ENCODE measurements at places on chromosomes 6 and 20.

DNA sequence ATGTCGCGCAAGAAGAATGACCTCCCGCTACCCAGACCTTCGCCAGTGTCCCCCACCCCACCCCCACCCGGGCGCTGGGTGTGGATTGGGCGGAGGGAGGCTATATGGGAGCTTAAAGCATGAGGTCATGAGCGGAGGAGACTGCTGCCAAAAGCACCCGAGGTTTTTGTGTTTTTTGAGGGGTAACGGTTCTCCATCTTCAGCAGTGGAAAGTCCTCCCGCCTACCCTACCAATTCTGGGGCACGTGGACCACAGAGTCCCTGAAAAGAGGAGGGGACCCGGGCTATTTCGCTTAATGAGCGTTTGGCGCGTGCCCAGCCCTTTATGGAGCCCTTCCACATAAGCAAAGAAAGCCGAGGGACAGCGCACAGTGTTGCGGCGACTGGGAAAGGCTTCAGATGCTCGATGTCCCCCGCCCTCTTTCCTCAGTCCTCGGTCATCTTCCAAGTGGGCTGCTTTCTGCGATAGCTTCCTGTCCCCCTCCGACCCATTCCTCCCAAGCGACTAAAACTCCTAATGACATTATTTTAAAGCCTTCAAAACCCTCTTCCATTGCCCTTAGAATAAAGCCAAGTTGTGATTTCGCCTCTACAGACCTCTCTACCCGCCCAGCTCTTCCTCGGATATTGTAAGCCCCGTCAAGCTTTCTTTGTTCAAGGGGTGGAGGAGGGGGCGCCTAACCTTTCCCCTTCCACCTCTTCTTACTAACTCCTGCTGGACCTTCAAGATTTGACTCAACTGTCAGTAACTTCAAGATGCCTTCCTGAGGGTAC, 2.1 kb upstream of the TRERF1 start:
- DNase-seq: no peak

DNA sequence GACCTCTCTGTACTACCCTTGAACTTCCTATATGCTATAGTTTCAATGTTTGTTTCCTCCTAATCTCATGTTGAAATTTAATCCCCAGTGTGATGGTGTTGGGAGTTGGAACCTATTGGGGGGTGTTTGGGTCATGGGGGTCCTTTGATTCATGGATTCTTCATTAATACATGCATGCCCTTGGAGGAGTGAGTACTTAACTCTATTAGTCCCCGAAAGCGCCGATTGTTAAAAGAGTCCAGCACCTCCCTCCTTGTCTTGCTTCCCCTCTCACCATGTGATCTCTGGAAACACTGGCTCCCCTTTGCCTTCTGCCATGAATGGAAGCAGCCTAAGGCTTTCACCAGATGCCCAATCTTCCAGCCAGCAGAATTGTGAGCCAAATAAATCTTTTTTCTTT, 31.7 kb downstream of the NCR2 start:
- DNase-seq: no peak

- no peak for DNase-seq
Measured at GRCh38 chr6:38514399-38514798, 125.3 kb downstream of the BTBD9 start.

DNA sequence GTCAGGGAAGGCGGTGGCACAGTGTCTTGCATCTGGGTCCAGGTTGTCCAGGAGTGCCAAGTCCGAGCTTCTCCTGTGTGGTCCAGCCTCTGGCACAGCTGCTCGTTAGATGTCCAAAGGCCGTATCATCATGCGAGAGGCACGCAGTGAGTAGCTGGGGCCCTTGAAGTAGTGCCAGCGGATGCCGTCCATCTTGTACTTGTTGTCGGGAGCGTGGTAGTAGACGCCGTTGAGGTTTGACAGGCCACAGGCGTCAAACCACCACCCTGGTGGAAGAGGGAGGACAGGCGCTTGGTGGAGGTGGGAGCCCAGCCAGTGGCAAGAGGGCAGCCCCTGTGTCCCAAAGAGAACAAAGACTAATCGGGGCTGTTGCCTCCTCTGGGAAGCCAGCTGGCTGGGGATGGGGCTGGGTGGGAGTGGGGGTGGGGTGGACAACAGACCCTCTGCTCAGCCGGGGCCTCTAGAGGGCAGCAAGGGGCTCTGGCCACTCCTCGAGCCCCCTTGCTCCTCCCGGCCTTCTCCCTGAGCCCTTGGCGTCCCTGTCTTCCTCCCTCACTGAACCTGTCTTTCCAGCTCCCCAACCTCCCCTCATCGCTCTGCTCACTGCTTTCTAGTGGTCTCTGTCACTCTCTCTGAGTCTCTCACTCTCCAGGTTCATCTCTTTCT, 39.5 kb downstream of the FAM110A start:
- DNase-seq: no peak

DNA sequence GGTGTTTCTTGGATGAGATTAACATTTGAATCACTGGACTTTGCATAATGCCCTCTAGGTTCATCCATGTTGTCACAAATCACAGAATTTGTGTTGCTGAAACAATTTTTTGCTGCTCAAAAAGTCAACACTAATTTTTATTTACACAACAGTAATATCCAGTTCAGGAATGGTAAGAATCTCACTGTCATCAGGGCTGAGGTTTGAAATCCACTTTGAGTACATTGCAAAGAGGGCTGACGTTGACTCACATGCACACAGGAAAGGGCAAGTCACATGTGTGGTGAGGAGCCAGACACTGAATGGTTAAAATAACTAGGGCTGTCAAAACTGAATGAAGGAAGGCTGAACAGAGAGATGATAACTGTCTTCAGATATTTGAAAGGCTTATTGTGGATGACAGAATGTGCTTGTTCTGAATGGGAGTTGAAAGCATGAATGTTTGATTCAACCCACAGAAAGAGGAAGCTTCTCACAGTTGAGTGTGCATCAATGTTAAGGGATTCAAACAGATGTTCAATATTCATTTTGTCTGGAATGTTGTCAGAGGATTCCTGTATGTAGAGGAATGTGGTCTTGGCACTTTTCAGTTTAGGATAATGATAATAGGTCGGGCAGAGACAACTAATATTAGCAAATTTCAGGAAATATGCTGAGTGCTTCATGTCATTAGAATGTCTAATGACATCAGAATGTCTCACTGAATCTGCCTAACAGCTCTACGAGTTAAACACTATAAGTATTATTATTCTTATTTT, 3.6 kb upstream of the ADGRG6 start:
- DNase-seq: no peak

GRCh38 chr6:118252474-118252873, 295.6 kb upstream of the PLN start:
- DNase-seq: no peak

DNA sequence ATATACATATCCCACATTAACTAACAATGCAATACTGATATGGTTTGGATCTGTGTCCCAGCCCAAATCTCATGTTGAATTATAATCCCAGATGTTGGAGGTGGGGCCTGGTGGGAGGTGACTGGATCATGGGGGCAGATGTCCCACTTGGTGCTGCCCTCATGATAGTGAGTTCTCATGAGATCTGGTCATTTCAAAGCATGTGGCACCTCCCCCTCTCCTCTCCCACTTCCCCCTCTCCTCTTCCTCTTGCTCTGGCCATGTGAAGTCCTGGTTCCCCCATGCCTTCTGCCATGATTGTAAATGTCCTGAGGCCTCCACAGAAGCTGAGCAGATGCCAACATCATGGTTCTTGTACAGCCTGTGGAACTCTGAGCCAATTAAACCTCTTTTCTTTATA, 71.2 kb downstream of the FYN start:
- DNase-seq: no peak

- DNase-seq: no peak
Measured at GRCh38 chr6:40176152-40176551, 241.9 kb upstream of the MOCS1 start.

DNA sequence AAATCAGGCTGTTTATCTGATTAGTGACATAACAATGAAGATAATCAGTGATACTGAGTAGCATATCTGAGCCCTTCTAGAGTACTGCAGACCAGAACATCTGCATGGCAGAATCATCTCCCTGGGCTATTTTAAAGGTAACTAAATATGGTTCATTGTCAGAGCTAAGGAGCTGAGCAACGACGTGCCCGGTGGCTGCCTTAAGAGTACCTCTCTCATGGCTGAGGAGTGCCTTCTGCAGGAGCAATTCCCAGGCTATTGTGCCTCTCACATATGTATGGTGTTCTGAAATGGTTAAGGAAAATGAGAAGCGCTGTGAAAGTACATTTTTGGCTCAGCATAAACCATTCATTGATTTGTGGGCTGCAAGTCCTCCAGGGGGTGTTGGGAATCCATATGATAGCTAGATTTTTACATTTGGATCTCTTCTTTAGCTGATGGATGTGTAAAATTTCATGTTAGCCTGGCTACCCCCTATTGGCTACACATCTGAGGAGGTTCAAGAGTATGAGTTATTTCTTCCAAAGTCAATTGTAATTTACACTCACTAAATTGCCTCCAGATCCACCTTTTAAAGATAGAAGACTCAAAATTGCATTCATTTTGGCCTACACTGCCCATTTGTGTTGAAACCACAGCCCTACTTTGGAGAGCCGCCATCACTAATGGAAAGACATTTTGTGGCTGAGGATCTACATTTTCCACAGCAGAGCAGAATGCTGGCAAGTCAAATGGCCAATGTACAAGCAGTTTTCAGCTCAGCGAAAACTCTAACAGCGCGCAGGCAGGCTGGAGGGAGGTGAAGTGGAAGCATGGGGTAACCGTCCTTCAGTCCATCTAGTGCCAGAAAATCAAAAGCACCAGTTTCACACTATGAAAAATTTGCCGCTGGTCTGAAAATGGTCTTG, 198.0 kb downstream of the SIM1 start:
- no peak for DNase-seq

- no peak for DNase-seq
Measured at GRCh38 chr6:71489736-71490135, 201.1 kb downstream of the OGFRL1 start.

DNA sequence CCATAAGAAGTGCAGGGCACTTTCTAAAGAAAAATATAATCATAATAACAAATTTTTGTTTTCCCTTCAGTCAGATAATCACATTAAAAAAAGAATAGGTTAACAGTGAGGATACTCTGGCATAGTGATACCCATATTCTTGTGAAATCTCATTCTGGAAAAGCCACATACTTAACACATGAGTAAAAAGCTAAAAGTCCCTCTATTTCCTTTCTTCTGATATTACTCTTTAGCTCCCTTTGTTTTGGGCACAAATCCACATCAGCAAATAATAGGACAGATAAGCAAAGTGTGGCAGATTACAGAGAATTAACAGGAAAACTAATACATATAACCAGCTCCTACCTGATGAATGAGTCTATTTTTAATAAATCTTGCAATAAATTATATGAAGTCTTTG, 15.8 kb downstream of the SHPRH start:
- no peak for DNase-seq

GRCh38 chr6:47072667-47073066, 30.5 kb upstream of the ADGRF1 start:
- no peak for DNase-seq

GRCh38 chr6:169780571-169781091, 29.2 kb downstream of the ERMARD start:
- DNase-seq: no peak

GRCh38 chr20:2469991-2470422, 582 bp downstream of the SNRPB start:
- peak; percentile 28 for DNase-seq

GRCh38 chr6:50455029-50455428, 258.3 kb upstream of the TFAP2D start:
- DNase-seq: no peak

- DNase-seq: no peak
Measured at GRCh38 chr6:84641076-84641475, 123.3 kb downstream of the TBX18 start.

GRCh38 chr6:7169296-7169721, 61.5 kb downstream of the RREB1 start:
- DNase-seq: no peak

DNA sequence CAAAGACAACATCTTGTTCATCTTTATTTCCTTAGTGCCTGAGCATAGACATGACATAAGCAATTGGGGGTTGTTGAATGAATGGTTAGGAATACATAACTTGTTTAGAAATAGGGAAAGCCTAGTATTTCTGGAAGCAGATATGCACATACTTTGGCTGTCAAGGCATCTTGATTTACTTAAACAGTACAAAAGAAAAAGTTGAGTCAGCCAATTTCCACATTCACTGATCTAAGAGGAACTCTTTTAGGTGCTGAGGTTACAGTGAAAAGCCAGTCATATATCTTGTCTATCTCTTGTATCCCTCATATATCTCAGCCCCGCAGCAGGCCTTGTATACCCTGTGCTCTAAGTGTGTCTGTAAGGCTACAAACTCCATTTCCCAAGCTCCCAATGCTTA, 11.6 kb downstream of the ZKSCAN4 start:
- DNase-seq: no peak

DNA sequence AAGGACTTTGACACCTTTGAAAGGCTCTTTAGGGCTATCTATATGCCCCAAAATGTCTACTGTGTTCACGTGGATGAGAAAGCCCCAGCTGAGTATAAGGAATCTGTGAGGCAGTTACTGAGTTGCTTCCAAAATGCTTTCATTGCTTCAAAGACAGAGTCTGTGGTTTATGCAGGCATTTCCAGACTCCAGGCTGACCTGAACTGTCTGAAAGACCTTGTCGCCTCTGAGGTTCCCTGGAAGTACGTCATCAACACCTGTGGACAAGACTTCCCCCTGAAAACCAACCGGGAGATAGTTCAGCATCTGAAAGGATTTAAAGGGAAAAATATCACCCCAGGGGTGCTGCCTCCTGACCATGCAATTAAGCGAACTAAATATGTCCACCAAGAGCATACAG, 65.2 kb downstream of the GCNT2 start:
- DNase-seq: no peak

- no peak for DNase-seq
Measured at GRCh38 chr6:27847706-27848105, 64.5 kb downstream of the OR2B2 start.

DNA sequence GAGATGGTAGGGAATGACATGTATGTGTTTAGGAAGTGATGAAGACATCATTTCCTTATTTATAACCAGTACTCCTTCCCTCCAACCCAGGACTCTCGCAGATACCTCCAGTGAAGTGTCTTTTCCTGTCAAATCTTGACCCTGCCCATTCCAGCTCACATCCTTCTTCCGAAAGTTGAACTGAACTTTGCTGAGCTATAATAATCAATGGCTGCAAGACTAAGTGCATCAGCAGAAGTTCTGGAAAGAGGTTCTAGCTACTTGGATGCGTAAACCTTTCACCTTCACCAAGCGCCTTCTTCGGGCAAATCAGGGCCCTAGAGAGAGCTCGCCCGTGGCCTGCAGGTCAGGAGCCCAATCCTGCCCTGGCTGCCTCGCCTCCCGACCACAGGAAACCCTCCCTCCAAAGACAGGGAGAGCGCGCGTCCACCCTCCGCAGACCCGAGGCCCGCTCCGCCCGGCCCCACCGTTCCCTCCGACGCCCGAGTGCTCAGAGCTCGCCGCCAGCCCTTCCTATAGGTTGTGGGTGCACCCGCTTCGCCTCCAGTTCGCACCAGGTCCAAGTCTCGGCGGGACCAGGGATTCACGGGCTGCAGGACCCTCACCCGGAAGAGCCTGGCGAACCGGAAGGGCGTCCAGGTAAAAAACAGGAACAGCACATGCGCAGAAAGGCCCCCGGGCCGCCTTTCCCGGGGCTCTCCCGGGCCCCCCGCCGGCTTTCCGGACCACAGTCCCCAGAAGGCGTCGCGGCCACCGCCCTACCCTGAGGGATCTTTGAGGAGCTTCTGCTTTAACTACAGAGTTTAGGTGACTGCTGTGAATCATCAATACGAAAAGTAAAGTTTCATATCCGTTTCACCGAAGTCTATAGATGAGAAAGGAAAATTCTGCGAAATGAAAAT, at the start of gene ZNF334:
ZNF334 (minus strand) TSS at position 617 of the 902 bp plus-strand sequence. CDS start 1,457 bp downstream, outside the sequence.
- no peak for DNase-seq

Measured in activated CD4-positive, CD25-positive, alpha-beta regulatory T cell treated with anti-CD3 and anti-CD28 coated beads, Interleukin-2, amount 50 U/mL, for 16 hours (primary cell).